ENCODE measurements at places on chromosomes 11 and 22. TPM values are rescaled to one million over a fixed set of nuclear protein-coding genes. Genes with fewer than 3 reads are reported as not detected.

Gene NPTXR
- total RNA-seq, result 0.38 TPM

Gene EMID1
- total RNA-seq, result under 0.01 TPM

Gene CRYBA4
- not detected for total RNA-seq

Gene PRODH
- total RNA-seq, result not detected

Gene OR8A1
- not detected for total RNA-seq

Gene MUC5AC
- not detected for total RNA-seq

Gene SLC22A6
- total RNA-seq, result not detected

Gene HORMAD2
- not detected for total RNA-seq

Gene CFAP300
- total RNA-seq, result 0.33 TPM

Gene NAALAD2
- 0.29 TPM for total RNA-seq

Gene FAT3
- total RNA-seq, result 0.33 TPM

Gene FGF19
- not detected for total RNA-seq

Gene OR5A1
- total RNA-seq, result not detected

Data from vein endothelial cell (primary cell).